Gastrocnemius medialis (tissue), 4 donors: ENCODE measurements at places on chromosomes 3 and 15. TPM values are rescaled to one million over a fixed set of nuclear protein-coding genes. Genes with fewer than 3 reads are reported as not detected.

- DNase-seq, result no peak
Measured at GRCh38 chr3:4413467-4413866, 53.6 kb downstream of the SUMF1 start.

Gene SLCO3A1
- total RNA-seq, result 3.4 TPM

GRCh38 chr3:153210660-153211059 is 48.6 kb downstream of the RAP2B start:
- DNase-seq, result no peak

- no peak for DNase-seq
Measured at GRCh38 chr3:46191730-46192129, 16.4 kb downstream of the CCR1 start.

- DNase-seq, result peak; percentile 33
Measured at GRCh38 chr15:58985443-58985842, 2.0 kb upstream of the RNF111 start.

GRCh38 chr3:157094751-157095480 is 65.0 kb downstream of the CCNL1 start:
- no peak for DNase-seq

Gene DENND6A
- total RNA-seq, result 15.1 TPM

Gene USP13
- total RNA-seq, result 117 TPM

Gene STAC
- total RNA-seq, result 0.87 TPM

- DNase-seq, result no peak
Measured at GRCh38 chr3:146177072-146177471, 16.1 kb upstream of the PLOD2 start.

DNA sequence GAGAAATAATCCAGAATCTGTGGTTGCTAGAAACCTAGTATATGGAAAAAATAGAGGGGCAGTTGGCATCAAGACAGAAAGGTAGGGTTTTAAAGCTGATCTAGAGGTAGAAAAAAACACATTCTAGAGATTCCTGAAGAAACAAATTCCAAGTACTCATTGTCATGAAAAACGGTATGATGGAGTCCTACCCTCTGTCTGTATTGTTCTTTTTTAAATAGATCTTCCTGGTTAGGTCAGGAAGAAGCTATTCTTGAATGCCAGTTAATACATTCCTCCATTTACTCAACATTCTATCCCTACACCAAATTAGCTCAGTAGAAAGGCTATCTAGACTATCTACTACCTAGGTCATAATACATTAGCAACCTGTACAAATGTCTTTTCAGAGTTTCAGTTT is 364.7 kb downstream of the FHIT start:
- DNase-seq, result no peak

DNA sequence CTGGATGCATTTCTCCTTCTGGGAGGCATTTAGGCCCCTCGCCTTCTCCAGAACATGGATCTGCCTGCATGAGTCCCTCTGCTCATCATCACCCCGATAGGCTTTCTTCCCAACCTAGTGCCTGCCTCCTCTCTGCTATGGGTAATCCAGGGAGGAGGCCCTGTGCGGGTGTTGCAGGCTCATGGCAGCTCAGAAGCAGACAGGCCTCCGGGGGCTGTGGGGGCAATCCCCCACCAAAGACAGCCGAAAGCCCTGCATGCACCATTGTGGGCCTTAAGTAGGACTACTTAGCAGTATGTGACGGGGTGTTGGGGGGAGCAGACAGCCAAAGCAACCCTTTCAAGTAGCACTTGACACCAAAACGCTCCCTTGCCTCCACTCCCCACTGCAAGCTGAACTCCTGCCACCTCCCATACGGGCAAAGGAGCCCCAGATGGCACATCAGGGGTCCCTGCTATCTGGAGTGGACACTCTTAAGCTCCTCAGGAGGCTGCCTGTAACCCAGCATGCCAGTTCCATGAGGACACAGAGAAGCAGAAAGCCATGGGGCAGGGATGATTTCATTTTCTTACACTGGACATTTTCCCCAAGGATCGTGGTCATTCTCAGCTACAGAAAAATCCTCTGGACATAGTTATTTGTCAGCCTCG is 98.8 kb upstream of the HACD2 start:
- DNase-seq, result no peak

Gene ZNF717
- total RNA-seq, result 2.0 TPM

Gene SYNPR
- not detected for total RNA-seq

DNA sequence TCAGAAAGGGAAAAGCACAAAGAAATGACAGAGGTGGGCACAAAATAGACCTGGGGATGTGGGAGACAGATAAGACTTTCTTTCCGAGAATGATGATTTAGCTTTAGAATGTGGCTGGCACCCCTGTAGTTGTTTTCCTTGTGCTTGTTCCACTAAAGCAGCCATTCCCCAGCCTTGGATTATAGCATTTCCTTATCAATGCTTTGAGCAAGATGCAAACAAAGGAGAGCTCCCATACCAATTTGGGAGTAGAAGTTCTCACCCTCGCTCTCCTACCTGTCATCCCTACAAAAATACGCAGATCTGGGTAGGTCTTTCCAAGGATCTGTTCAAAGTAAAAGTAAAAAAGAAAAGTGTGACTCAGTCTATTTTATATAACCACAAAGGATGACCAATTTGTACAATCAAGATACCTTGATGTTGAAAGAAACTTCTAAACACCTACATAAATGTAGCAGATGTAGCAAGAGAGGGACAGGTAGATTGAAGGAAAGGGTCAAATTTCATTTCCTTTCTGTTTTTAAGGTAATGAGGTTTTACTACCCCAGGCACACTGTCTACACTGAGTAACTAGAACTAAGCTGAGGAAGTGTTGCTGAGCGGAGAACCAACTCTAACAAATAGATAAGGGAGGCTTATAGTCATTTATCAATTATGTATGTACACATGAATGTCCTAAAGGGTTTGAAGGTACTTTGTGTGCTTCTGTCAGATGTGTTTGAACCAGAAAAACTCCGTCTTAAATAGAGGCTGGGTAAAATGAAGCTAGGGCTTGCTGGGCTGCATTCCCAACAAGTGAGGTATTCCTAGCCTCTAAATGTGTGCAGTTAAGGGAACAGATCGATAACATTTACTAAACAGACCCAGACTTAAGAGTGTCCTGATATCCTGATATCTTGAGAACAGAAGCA is 91.1 kb upstream of the LRRN1 start:
- no peak for DNase-seq

- DNase-seq, result no peak
Measured at GRCh38 chr3:188750617-188751016, 421.2 kb upstream of the TPRG1 start.

DNA sequence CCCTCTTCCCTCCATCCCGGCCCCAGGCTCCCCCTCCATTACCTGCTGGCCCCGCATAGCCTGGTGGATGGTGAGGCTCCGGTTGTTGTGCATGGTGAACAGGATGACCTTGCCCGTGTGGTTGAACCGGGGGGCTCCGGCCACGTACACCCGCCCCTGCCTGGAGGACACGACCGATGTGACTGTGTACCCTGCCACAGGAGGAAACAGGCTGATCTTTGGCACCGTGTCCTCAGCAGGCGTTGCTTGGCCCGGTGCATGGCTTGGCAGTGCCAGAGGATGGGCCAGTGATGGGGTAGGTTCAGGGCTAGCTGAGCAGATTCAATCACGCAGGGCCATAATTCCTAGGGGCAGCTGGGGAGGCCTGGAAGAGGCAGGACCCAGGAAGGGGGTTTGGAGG is 58.1 kb downstream of the FEM1B start:
- DNase-seq, result no peak

DNA sequence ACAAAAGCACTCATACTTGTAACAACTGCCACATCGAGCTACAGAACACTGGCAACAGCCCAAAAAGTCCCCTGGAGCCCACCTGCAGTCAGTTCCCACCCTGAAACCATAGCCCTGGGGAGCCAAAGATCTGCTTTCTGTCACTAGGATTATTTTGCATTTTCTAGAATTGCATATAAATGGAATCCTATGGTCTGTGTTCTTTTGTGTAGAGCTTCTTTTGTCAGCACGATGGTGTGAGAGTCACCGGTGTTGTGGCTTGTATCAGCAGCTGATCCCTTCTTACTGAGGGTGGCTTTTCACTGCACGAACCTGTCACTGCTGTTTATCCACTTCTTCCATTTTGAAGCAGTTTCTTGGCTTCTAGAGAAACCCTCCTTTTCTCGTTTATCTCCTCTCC is 60.1 kb upstream of the PRR23E start:
- DNase-seq, result no peak

DNA sequence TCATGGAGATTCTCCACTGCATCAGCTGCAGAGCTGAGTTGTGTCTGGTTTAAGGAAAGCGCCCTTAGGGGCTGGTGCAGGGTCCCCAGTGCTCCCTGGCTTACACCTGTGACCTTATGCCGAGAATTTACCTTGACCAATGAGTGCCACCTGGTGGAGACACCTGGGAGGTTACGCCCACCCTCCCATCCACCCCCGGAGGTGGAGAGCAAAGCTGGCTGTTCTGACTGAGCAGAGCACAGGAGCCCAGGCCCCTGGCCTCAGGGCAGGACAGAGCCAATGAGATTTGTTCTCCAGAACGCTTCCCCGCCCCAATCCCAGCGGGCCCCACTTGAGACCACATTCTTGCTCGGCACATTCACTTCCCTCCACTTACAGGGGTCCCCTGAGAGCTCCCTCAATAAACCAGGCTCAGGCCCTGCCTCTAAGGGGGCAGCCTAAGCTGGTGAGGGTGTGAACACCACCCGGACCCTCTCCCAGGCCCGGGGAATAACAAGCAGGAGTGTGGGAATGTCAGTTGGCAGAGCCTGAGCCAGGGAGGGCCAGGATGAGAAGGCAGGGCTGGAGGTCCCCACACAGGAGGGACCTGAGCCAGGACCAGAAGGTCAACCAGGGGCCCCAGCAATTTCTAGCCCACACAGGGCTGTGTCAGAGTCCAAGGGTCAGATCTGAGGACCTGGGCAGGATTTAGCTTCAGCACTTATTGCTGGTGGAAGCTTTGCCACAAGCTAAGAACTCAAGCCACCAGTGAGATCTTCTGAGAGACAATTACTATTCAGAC is 117.1 kb downstream of the TPRA1 start:
- DNase-seq, result no peak

- no peak for DNase-seq
Measured at GRCh38 chr15:85943151-85943550, 136.5 kb upstream of the AGBL1 start.

- no peak for DNase-seq
Measured at GRCh38 chr3:174192471-174192870, 666.7 kb upstream of the NAALADL2 start.

Gene TOPAZ1
- total RNA-seq, result not detected

DNA sequence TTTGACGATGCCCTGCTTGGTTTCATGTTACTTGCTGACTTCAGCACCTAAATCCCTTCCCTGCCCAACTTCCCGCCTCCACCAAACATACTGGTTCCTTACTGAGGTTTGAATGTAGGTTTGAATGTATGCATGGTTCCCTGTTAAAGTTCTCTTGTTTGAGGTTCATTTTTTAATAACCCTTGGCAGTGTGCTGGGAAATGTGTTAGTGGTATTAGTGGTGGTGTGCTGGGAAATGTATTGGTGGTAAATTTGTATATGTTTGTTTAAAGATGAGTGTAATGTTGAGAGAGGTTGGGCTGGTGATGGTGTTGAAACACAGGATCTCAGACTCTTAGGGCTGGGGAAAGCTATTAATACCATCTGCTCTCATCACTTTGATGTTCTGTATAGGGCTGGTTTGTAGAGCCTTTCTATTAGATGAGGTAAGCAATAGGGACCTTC is 392.7 kb downstream of the PTPRG start:
- DNase-seq, result no peak

DNA sequence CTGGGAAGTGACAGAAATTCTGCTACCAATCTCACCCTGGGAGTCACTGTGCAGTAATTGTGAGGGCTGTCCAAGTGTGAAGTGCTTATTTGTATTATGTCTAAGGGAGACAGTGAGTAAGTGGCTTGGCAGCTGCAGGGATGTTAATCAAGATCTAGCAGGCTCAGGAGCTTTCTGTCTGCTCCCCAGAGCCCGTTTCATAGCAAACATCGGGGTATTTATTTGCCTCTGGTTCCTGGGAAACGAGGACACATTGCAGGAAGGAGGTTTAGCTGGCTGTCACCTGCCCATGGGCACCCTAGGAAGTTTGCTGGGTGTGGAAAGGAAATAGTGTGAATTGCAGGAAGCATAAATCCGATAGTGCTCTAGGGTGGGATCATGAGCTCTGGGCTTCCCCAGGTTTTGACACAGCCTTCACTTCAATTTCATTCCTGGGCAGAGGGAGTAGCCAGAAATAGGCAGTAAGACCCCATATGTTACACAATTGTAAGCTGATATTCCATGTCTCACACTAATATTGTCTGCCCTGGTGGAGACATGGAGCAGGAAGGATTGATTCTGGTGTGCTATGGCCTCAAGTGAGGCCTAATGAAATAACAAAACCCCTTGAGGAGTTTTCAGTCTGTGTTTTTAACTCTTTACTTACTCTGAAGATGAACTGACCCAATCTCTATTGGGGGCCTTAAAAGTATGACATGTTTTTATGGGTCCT is 74.1 kb upstream of the MITF start:
- no peak for DNase-seq

Gene CNTN6
- total RNA-seq, result not detected

Gene ARHGEF26
- 0.41 TPM for total RNA-seq

- DNase-seq, result no peak
Measured at GRCh38 chr3:26634601-26635000, 12.0 kb downstream of the LRRC3B start.

- DNase-seq, result no peak
Measured at GRCh38 chr3:59658274-59658673, 608.4 kb upstream of the CFAP20DC start.

Gene KCNAB1
- total RNA-seq, result 2.1 TPM

DNA sequence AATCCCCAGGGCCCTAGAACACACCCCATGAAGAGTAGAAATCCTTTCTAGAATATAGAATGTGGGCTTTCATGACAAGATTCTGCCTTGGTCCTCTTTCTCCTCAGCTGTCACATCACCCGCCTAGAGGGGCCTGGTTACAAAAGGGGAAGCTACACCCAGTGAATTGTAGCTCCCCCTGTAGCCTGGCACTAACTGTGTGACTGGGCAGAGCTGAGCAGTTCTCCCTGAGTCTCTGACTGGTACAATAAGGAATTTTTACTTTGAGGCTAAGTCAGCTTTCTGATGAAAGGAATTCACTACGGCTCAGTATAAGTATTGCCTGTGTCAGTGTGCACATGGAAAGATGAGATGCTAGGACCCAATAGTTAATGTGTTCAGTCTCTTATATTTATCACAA is 28.7 kb upstream of the ZNF148 start:
- DNase-seq, result no peak

DNA sequence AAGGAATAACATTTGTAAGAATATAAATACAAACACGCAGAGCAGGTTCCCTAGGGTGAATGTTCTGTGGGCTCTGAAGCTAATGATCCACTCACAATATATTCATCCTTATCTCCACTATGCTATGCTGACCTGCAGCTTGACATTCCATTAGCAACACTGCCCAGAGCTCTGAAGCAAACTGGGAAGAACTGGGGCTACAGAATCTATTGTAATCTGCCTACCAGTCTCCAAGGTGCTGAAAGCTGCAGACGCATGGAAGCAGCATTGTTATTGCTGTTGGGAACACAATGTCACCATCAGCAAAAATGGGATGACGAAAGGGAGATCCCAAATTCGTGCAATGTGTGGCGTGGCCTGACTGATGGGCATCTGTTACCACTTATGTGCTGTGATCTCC is 316.7 kb upstream of the RORA start:
- DNase-seq, result no peak

GRCh38 chr15:64089543-64090280 is 3.9 kb downstream of the CIAO2A start:
- DNase-seq, result no peak

GRCh38 chr15:47587940-47588802 is 129.1 kb upstream of the SEMA6D start:
- no peak for DNase-seq
